ENCODE measurements at places on chromosomes 5 and 9.

GRCh38 chr9:133795049-133795448 lies 56.9 kb upstream of the SARDH start:
- no peak for DNase-seq

DNA sequence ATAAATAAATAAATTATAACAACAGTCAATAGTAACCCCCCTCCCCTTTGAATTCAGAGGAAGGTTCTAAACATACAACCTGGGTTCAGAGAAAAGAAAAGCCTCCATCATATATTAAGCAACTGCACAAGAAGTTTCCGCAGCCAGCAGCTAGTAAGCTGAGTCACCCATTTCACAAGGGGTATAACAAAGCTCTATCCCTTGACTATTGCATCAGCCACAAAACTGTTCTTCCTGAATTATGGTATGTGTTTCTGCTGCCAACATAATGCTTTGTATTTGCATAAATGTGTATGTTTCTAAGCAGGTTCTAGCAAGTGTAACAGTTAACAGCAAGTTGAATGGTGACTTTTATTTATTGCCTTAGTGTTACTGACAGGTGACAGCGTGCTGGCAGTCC lies 6.8 kb upstream of the CEP120 start:
- no peak for DNase-seq

DNA sequence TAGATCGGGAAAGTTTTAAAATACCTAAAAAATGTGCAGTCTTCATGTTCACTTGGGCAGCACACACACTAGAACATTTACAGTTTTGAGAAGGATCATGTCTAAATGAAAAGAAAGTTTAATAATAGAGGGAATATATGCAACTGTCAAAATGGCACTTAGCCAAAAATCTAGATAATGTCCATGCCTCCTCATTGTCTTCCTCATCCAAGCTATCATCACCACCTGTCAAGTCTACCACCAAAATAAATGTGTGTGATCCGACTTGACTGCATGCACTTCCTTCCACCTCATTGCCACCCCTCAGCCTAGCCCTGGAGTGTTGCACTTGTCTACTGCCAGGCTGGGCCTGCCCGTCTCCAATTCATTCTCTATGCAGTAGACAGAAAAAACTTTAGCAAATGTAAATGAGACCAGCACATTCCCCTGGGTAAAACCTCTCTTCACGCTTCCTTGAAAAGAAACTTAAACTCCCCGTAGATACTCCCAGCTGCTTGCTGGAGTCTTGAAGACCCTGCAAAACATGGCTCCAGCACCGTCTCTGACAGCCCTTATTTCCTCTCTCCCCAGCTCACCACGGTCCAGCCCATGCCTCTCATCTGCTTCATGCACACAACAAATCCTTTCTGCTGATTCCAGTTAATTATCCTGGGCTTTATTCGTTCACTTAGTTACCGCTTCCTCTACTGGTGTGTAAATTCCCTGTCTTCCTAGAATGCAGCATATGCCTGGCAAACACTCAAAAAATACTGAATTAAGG lies 66.9 kb downstream of the FANCC start:
- DNase-seq, result no peak

- DNase-seq, result no peak
These were observed 5.1 kb upstream of the SLC22A4 start for GRCh38 chr5:132289097-132289496.

DNA sequence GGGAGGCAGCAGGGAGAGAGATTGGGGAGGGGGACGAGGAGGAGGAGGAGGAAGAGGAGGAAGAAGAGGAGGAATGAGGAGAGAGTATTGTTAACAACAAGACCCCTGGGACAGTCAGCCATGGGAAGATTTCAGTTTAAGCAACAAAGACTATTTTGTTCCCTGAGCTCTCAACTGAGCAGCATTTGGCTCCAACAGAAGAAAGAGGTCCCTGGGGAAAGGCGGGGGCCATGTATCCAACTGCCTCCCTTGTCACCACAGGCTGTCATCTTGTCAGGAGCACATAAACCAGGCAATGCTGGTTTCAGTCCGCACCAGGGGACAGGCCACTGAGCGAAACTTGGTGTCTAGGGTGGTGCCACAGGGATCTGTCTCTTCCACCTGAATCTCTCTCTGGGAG lies 316.1 kb downstream of the TLE1 start:
- no peak for DNase-seq

DNA sequence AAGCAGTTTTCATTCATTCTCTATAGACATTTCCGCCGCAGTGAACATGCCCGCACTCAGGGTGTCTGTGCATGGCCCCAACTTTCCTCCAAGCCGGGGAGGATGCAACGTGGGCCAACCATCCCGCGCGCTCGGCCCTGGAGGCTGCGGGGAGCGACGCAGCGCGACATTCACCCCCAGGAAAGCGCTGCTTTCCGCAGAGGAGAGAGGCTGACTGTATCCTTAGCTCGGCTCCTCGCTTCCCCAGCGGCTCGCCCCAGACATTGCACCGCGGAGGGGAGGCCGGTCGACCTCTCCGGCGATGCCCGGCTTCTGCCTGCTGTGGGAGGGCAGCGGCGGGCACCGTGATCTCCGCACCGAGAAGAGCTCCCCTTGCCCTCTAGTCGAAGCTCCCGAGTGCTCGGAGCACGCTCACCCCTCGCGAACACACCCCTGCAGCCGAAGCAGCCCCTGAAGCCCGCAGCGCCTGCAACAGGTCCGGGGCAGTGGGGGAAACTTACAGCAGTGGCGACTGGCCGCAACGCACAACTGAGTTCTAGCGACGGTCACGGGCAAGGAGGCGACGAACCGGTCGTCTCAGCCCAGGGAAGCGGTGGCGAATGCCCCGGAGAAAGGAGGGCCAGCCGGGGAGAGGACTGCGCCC lies 600 bp downstream of the ENC1 start:
- DNase-seq, result no peak

- DNase-seq, result no peak
These were observed 160.7 kb downstream of the TTC39B start for GRCh38 chr9:15146268-15146700.

GRCh38 chr5:132019857-132020555 lies 8.5 kb upstream of the ACSL6 start:
- no peak for DNase-seq

GRCh38 chr5:161544350-161544765 lies 2.2 kb downstream of the GABRB2 start:
- DNase-seq, result no peak

DNA sequence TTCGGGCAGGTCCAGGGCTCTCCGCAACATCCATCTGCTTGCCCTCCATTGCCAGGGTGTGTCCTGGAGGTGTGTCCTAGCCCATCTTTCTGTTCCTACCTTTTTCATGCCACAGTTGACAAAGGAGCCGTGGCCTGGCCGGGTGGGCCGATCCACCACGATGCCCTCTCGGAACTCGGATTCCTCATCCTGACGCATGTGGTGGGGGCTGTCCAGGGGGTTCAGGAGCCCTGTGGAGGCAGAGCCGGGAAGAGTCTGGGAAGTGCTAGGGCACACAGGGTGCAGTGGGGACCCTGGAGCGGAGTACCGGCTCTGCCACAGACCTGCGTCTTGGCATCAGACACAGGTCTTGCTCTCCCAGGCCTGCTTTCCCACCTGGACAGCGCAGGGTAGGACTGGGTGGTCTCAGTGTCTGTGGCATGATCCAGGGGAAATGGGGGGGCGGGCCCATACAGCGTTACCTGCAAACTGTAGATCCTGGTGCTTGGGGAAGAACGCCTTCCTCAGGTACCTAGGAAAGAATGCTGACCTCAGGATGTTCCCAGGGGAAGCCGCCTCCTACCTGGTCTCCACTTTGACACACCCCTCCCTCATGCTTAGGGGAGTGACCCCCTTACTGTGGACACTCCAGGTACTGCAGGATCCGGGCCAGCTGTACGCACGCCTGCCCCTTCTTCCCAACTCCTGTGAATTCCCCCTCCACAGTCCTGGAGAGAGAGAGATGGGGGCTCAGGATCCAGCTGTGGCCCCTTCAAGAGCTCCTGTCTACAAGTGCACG lies 3.5 kb downstream of the SPOUT1 start:
- DNase-seq, result no peak

- no peak for DNase-seq
These were observed 344.6 kb downstream of the OSTF1 start for GRCh38 chr9:75432888-75433287.

DNA sequence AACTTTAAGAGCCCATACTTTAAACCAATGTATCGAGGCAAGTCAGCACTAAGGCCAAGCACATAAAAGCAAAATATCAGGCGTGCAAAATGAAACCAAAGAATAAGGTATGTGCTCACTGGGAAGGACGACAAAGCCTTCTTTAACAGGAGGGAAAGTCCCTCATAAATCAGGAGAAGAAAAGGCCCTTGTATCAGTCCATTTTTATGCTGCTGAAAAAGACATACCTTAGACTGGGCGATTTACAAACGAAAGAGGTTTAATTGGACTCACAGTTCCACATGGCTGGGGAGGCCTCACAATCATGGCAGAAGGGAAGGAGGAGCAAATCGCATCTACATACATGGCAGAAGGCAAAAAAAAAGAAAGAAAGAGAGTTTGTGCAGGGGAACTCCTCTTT lies 68.9 kb downstream of the UBE2QL1 start:
- no peak for DNase-seq

GRCh38 chr5:14721990-14722656 lies 57.6 kb downstream of the OTULIN start:
- no peak for DNase-seq

DNA sequence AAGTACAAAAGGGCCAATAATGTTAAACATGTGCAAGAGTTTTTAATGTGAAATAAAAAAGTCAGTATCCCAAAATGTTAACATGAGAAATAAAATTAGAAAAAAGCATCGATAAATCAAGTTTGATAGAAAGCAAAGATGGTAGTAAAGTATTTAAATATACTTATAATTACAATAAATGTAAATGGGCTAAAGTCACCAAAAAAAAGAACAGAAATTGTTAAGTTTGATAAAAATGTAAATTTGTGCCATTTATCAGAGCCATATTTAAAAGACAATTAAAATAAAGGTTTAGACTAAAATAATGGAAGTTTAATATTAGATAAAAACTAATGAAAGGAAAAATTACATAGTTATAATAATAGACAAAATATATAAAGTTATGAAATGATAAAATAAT lies 500.5 kb downstream of the TMEM232 start:
- DNase-seq, result no peak

DNA sequence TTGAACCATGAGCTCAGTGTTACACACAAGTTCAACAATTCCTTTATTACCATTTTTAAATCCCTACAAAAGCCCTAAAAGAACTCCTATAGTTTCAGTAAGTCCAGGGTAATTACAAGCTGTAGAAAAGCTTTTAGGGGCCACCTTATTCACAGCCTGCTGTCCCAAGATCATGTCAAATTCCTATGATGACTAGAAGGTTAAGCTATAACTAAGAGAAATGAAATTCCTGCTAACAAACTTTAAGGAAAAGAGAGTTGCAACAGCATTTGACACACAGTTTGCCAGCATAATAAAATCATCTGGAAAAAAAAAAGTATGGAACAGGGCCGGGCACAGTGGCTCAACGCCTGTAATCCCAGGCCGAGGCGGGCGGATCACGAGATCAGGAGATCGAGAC lies 31.5 kb downstream of the TMEM245 start:
- DNase-seq, result no peak

DNA sequence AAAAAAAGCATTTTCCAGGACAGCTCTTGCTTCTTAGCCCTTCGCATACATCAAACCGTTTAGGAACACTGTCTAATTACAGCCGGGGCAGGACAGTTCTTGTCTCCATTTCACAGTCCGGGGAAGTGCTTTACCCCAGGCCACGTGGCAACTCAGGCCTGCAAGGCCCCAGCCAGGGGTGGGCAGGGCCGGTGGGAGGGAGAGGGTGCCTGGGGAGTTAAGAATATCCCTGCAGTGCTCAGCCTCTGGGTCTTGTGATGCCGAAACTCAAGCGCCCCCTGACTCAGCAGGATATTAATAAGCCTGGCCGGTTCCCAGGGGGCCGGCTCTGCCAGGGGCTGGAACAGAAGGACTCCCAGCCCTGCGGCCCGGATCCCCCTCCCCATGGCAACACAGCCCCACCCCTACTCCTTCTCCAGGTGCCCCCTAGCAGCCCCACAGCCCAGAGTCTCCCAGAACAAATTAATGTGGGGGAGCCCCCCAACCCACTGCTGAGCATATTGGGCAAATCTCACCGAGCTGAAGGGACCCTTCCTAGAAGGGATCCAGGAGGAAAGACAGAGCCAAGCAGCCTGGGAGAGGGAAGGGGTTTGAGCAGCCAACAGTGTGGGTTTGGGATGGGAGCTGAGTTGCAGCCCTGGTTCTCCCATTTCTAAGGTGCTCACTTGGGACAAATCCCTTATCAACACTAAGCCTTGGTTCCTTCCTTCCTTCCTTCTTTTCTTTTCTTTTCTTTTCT lies 45.3 kb downstream of the PLPP7 start:
- no peak for DNase-seq

GRCh38 chr5:174459832-174460448 lies 264.4 kb upstream of the MSX2 start:
- no peak for DNase-seq

GRCh38 chr5:126178521-126178920 lies 244.7 kb upstream of the GRAMD2B start:
- DNase-seq, result no peak

DNA sequence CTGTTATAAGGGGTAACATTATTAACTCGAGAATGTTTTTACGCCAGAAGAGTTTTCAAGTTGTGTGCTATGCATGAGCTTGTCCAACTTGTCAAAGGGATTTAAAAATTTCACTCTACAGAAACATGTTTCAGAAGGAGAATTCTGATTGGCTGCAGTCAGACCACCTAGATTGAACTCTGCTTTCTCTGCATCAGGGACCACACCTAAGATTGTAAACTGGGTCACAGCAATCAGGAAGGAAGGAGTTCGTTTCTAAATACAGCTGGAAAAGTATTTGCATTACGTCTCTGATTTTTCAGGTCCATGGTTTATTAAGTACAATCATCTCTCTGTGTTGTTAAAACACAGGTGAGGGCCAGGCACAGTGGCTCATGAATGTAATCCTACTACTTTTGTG lies 5.8 kb downstream of the GLRX start:
- no peak for DNase-seq

All from stimulated activated CD8-positive, alpha-beta memory T cell treated with anti-CD3 and anti-CD28 coated beads, Interleukin-7, amount 100 ng/mL, for 1 hour (primary cell).